GM23338 (cell line): ENCODE measurements at places on chromosomes 7 and 10. TPM values are rescaled to one million over a fixed set of nuclear protein-coding genes. Genes with fewer than 3 reads are reported as not detected.

DNA sequence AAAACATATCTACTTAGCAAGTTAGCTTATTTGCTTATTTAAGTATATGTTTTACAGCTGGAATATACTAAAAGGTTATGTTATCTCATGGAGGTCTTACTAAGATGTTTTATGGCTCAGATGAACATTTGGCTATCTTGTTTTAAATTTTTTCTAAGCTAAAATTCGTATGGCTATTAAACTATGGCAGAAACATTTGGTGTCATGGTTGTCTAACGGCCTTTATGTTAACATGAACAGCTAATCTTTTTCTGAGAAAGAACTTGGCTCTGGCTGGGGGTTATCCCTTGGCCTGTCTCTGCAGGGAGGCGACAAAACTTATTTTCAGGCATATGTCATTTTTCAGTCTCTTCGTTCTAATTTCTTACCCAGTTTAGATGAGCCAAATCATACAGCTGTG lies 101.5 kb upstream of the MTPN start:
- DNase-seq, result no peak

GRCh38 chr7:26193432-26194207 lies 6.9 kb downstream of the HNRNPA2B1 start:
- no peak for DNase-seq

DNA sequence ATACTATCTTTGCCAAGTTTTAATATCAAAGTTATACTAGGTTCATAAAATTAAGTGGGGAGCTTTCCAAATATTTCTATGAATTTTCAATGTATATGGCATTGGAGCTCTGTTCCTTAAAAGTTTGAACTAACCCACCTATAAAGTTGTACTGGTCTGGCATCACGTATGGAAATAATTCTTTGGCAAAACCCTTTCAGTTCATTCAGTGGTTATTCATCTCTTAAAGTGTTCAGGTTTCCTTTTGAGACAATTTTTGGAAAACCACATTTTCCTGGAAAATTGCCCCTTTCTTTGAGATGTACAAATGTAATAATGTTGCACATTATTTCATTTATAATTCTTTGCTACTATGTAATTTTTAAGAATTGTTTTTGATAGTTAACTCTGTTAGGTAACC lies 62.5 kb upstream of the INPP5A start:
- DNase-seq, result no peak

DNA sequence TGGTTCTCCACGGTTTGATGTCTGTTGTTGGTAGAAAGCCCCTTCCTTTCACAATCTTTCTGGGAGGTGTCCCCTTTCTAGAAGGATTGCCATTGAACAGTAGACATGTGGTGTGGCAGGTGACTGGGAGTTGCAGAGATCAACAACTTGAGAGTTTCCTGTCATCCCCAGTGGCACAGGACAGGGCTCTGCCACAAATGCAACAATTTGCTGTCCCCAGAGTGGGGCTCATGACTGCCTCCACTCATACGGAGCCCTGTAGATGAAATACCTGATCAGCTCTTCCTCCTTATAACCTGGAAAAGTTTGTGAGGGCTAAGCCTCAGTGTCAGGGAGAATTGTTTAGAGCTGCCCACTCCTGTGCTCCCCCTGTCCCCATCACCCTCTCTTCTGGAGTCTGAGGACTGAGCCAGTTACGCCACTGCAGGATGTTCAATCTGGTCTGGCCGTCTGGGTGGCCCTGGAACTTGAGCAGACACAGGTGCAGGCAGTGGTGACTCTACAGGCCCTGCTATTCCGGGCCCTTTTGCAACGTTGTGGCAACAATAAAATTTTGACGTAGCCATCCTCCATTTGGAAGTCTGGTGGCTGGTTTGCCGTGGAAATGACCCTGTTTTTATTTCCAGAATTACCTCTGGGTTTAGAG lies 6.5 kb downstream of the DBNL start:
- DNase-seq, result no peak

DNA sequence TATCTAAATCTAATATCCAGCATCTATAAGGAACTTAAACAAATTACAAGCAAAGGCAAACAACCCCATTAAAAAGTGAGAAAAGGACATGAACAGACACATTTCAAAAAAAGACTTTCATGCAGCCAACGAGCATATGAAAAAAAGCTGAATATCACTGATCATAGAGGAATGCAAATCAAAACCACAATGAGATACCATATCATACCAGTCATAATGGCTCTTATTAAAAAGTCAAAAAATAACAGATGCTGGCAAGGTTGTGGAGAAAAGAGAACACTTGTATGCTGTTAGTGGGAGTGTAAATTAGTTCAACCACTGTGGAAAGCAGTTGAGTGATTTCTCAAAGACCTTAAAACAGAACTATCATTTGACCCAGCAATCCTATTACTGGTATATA lies 334.4 kb upstream of the CACNA2D1 start:
- DNase-seq, result no peak

DNA sequence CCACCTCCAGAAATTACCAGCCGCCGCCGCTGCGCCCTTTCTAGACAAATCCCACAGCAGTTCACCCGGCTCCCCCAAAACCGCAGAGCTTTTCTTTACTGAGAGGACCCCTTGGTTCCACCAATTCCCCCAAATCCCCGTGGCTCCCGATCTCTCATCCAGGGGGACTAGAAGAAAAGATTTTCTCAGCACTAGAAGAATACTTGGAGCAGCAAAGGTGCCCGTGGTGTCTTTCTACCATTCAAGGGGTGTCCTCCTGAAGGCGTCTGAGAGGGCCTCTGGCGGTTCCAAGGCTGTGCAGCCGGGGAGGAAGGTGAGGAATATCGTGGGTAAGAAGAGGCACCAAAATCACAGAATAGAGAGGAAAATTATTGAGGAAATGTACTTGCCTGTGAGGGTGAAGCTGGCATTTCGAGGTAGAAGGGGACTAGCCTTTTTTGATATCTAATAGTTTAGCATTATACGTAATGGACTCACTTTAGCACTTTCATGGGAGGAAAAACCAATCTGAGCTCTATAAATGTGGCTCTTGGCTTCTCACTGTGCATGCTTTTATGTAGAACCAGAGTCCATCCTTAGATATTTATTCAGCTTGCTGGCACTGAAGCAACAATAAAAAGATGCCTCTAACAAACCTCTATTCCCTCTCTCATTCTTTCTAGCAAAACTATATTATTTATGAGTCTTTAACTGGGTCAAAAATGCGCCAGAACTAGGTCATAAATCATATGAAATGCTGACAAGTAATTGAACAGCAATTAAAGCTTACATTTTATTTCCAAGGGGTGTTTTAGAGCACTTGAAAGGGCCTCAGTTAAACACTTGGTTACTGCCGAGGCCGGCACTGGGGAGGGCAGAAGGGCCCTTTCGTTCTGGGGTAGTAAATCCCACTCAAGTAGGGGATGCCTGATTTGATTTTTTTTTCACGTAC lies 13.8 kb upstream of the HOXA2 start:
- no peak for DNase-seq

- DNase-seq, result no peak
Observed at GRCh38 chr10:125411724-125412123, 251.4 kb upstream of the CTBP2 start.

- DNase-seq, result peak; percentile 91
Observed at GRCh38 chr10:21292763-21293517, 232.5 kb downstream of the SKIDA1 start.

DNA sequence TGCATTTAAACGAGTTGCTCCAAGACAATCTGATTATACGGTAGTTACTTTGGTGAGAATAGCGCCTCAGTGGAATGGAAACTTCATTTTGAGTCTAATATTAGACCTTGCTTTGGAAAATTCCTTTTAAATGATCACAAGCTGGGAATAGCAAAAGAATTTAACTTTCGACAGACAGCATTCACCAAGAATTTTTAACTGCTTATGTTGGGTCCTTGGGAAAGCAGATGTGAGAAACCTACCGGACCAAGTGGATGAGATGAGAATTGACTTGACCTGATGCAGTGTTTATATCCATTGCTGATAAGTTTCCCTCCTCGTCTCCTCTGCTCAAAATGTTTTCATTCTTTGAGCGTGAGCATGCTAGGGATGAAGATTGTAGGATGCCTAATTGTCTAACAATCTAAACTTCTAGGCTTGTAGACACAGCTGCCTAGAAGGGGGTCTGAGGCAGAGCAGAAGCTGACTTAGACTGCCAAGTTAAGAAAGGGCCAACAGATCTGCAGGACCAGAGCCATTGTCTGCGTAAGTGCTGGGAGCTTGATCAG lies 126.9 kb downstream of the CNNM2 start:
- no peak for DNase-seq

DNA sequence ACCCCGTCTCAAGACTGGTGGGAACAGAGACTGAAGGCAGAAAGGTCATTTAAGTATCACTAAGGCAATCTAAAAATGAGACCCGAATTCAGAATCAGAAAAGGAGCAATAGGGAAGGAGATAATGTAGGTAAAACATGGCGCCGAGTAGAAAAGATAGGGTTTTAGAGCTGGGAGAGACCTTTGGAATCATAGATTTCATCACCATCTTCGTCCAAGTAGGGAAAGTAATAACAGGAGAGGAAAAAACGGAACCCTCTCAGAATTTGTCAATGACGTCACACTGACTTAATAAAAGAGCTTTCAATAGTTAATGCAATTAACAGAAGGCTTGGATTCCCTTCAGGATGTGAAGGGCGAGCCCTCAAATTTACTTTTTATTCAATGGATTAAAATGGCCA lies 1.0 kb upstream of the UBN2 start:
- DNase-seq, result peak; percentile 13

DNA sequence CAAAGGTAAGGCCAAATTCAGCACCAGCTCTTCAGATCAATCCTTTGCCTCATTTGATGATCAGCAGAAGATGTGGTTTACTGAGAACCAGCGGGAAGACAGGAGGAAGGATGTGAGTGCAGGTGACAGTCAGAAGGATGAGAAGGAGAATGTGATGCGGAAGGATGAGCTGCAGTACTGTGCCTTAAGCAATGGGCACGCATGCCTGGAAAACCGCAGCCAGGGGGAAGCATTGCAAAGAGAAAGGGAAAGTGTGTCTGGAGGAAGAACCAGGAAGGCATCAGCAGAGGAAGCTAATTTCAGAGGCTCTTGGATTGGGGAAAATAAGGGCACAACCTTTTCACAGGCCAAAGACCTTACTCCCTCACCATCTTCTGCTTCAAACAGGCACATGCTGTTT lies 25.7 kb downstream of the C10orf71 start:
- peak; percentile 57 for DNase-seq

DNA sequence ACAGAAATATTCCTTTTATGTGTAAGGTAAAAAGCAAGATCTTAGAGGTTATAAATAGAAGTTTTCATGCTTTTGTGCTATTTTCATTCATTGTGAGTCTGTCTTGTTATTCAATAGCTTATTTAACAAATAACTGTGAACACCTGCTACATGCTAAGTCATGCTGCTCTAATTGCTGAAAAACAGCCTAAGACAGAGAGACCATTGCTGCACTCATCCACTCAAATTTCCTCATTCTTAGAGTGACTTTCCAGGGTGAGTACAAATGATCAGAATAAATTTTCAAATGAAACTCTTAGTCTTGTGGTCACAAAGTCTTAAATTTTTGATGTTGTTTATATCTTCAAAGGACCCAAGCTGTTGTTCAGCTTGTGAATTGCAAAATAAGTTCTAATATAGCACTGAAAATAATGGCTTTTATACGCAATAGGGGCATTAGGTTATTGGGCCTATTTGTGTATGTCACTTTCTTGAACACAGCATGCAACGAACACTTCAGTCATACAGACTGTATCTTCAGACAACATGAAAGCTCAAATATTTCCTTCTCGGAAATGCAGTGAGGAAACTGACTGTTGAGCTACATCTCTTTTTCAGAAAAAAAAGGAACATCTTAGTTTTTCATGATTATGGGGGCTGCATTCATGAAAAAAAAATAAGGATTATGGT lies 247.9 kb upstream of the PCDH15 start:
- no peak for DNase-seq

DNA sequence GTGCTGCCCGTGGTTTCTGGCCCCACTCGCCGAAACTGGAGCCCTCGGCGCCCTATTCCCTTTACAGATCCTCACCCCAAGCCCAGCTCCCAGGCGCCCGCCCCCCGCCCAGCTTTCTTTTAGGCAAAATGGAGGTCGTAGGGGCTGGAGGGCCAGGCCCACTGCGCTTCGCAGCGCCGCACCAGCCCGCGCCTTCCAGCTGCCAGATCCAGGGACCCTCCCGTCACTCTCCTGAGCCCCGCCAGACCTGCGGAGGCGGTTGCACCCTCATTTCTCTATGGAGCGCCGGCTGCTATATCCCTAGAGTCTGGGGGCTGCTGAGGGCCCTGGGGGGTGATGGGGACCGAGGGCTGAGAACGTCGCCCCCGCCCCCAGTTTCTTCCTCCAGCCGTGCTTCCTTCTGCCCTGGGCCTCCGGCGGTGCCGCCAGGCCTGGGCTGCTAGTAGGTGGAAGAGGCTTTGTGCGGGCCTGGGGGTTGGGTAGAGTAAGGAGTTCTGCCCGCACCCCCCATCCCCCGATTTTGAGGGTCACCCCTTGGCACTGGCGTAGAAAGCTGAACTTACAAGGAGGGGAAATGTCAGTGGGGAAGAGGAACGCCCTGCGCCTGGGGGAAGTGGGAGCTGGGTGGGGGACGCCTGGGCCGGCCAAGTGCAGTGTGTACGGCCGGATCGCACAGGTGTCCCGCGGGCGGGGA lies 1.0 kb downstream of the GNB2 start:
- DNase-seq, result peak; percentile 67

- DNase-seq, result peak; percentile 21
Observed at GRCh38 chr7:86867163-86867762, 192.2 kb downstream of the ELAPOR2 start.

Gene YKT6
- 94.5 and 114 TPM in 2 replicates for total RNA-seq

Gene CYP3A4
- total RNA-seq, result not detected in 2 replicates

Gene TEX36
- not detected in 2 replicates for total RNA-seq

Gene ALOX5
- 5.4 and 5.7 TPM in 2 replicates for total RNA-seq
